IMR-90 (cell line): ENCODE measurements at places on chromosomes 5 and 9. TPM values are rescaled to one million over a fixed set of nuclear protein-coding genes. Genes with fewer than 3 reads are reported as not detected.

Gene COL15A1
- polyA plus RNA-seq, result 3.1 and 3.7 TPM in 2 replicates

DNA sequence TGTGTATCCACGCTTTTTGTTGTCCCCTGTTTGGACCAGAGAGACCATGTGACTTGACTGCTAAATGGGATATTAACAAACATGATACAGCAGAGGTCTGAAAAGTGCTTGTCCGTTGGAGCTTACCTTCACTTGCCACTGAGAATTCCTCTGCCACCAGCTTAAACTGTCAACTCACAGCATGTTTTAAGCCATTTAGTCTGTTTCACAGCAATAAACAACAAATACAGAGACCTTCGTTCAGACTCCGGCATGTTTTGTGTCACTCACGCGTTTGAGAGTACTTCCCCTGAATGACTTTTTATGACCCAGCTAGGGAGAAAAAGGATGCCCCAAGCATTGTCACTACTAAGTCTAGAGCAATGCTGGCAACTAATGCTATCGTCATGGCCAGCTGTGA is 173.8 kb downstream of the PTPRD start:
- DNase-seq, result no peak

DNA sequence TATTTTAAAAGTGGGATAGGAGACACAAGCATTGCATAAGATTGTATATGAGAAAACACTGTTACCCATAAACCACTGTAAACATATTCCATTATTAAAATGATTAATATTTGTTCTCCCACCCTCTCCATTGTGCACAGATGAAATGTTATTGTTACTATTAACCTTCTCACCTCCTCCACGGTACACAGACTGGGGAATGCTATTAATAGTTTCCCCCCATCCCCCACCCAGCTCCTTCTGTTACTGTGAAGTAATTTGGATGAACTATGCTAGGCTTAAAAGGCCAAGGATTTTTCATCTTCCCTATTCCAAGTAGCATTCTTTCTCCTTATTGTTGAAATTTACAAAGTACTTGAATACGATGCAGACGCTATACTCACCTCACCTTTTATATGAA is 91.4 kb downstream of the JAKMIP2 start:
- DNase-seq, result no peak

- no peak for DNase-seq
Measured at GRCh38 chr5:177301503-177302165, 1.9 kb downstream of the RAB24 start.

DNA sequence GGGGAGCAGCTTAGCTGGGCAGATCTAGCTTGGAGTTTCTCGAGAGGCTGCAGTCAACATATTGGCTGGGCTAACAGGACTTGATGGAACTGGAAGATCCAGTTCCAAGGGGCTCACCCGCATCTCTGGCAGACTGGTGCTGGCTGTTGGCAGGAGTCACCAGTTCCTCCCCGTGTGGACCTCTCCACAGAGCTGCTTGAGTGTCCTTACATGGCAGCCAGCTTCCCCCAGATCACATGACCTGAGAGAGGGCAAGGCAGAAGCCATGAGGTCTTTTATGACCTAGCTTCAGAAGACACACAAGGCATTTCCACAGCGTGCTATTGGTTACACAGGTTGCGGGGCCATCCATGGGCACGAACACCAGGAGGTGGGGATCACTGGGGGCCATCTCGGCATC is 26.4 kb upstream of the RXRA start:
- DNase-seq, result no peak

Gene PCDHA2
- not detected in 2 replicates for polyA plus RNA-seq

Gene FCN2
- not detected in 2 replicates for polyA plus RNA-seq

GRCh38 chr5:179668391-179668790 is 12.4 kb downstream of the CBY3 start:
- peak; percentile 54 for DNase-seq

DNA sequence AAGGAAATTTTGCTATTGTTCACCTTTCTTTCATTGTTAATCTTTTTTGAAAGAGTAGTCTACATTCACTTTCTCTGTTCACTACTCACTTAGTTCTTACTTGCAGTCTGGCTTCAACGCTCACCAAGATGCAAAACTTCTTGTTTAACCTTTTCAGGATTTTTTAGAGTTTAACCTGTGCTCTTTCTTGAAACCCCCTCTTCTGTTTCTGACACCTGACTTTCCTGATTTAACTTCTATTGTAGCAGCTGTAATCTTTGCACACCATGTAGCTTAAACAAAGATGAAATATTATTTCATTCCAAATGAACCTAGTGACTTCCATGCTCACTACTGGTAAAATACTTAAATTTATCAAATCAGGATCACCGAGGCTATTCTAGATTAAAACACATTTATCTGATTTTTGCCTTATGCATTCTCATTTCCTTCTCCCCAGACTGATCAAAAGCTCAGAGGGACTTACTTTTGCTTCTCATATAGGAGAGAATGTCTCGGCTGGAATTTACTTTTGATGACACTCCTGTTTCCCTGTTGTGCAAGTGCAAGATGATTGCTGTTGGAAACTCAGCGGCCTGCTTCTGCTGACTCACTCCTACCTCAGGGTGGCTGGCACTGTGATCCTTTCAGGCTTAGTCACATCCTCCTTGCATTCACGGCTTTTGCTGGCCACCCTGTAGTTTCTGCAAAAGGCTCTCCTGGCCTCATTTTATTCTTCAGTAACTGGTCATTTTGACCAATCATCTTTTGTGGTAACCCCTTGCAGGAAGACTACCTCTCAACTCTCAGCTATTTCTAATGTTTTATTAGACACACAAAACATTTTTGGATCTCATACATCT is 109.3 kb upstream of the IFNE start:
- DNase-seq, result peak; percentile 99

Gene ITK
- polyA plus RNA-seq, result not detected in 2 replicates

- DNase-seq, result no peak
Measured at GRCh38 chr5:169243651-169244422, 57.1 kb downstream of the SLIT3 start.

Gene RAD23B
- 123 and 148 TPM in 2 replicates for polyA plus RNA-seq

DNA sequence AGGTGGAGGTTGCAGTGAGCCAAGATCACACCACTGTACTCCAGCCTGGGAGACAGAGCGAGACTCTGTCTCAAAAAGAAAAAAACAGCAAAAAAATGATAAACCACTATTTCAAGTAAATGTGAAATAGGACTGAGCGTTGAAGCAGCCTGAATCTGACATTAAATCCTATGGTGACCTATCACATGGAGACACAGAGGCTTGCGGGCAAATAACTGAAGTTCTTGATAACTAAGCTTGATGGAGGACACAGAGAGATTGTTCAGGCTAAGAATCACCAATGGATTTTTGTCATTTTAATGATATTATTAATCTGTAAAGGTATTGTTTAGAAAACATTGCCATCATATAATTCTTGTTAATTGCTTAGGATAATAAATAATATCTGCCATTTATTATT is 15.7 kb upstream of the IL6ST start:
- no peak for DNase-seq

- DNase-seq, result no peak
Measured at GRCh38 chr5:177412603-177413233, 3.4 kb upstream of the F12 start.
